ENCODE measurements at places on chromosomes 1 and 21.

- DNase-seq: no peak
These were observed 219.5 kb downstream of the PTPRU start for GRCh38 chr1:29455781-29456180.

DNA sequence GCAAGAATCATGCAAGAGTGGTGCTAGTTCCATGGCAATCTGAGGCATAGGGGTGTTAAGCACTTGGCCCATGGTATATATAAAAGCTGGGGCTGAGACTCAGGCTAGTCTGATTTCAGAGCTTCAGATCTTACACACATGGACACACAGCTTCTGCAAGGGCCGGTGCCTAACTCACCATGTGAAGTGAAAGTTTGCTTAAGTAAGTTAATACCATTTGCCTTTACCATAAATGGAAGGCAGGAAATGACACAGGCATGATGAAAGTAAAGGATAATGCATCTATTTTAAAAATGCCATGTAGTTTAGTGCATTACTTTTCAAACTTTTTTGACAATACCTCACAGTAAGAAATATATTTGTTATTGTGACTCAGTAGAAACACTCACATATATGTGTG is 122.6 kb downstream of the KCNJ6 start:
- DNase-seq: peak; percentile 54

- DNase-seq: no peak
These were observed 23.6 kb downstream of the TGFB2 start for GRCh38 chr1:218368686-218369085.

DNA sequence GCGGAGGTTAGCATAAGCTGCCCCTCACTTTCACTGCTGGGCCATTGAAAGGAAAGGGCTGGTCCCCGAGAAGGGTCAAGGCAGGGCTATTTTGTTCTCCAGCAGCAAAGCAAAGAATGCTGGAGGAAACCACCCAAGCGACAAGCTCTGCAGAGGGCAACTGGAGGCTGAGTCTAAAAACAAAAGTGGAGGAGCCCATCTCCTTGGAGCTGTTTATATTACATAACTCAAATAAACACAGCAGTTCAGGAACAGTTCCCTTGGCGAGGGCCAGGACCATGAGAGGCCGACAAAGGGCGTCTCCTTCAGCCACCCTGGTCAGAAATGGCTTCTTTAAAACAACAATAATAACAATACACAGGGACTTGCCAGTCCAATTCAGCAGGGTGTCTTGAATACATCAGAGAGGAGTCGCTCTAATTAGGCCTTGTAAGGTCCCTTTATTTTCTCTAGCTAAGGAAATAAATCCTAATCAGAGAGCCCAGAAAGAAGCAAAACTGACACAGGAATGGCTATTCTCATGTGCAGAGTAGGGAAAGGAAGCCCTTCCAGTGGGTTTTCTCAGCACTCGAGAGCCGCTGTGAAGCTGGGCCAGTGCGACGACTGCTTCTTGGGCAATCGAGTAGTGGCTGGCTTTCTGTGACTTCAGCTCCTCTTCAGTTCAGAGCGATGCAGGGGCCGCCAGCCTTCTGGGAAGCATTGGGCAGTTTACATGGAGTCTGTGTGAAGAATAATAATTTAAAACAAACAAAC is 57.0 kb upstream of the TARBP1 start:
- no peak for DNase-seq

DNA sequence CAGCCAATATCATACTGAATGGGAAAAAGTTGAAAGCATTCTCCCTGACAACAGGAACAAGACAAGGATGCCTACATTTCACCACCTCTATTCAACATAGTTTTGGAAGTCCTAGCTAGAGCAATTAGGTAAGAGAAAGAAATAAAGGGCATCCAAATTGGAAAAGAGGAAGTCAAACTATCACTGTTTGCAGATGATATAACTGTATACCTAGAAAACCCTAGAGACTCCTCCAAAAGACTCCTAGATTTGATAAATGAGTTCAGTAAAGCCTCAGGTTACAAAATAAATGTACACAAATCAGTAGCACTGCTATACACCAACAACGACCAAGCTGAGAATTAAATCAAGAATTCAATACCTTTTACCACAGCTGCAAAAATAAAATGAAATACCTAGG is 171.3 kb upstream of the HP1BP3 start:
- no peak for DNase-seq

GRCh38 chr1:182301026-182301436 is 90.6 kb downstream of the GLUL start:
- DNase-seq: no peak

GRCh38 chr1:208126108-208126507 is 118.1 kb downstream of the PLXNA2 start:
- DNase-seq: no peak

GRCh38 chr1:169148472-169149252 is 42.2 kb downstream of the ATP1B1 start:
- DNase-seq: no peak

GRCh38 chr1:40743452-40743851 is 40.1 kb upstream of the KCNQ4 start:
- no peak for DNase-seq

DNA sequence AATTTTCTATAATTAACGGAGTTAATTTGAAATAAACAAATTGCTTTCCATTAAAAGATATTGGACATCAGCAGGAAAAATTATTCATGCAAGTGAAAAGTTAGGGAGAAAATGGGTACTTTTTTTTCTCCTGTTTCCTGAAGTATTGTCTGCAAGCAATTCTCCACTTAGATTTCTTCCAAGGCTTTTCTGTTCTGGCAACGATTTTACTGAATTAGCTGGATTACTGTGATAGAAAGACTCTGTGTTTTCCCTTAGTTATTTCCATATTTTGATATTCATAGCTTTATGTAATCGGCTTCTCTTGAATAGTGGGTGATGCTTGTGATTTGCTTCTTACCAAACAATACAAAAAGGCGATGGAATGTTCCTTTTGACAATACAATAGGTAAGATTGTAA is 1333.9 kb downstream of the AMY1C start:
- no peak for DNase-seq

GRCh38 chr1:160020196-160020595 is 11.6 kb downstream of the PIGM start:
- DNase-seq: no peak

DNA sequence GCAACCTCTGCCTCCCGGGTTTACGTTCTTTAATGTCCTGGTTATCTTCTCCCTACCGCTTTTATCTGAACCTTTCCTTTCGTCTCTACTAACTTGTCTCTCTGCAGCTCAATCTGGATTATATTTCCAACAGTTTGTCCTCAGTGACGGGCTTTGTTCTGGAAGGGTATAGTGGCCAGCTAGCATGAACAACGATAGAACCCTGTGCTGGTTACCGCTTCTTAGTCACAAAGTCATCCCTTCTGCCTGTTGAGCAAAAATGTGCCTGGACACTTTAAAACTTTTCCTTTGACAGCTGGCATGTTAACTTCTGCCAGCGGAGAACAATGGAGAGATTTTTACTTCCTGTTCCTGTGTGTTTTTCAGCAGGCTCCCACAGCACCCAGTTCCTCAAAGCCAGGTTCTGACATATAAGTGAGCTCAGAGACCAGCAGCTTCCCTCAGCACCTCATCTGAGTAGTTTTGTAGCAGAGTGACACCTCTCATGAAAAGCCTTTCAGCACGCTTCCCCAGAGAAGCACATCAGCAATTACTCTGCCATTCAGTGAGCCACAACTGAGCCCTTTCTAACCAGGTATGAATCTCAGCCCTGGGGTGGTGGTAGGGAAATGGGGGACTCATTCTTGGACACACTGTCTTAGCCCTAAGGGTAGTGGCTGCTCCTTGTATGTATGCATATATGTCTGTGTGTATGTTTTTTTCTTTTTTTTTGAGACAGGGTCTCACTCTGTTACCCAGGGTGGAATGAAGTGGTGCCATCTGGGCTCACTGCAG is 23.6 kb upstream of the CCDC17 start:
- DNase-seq: no peak

DNA sequence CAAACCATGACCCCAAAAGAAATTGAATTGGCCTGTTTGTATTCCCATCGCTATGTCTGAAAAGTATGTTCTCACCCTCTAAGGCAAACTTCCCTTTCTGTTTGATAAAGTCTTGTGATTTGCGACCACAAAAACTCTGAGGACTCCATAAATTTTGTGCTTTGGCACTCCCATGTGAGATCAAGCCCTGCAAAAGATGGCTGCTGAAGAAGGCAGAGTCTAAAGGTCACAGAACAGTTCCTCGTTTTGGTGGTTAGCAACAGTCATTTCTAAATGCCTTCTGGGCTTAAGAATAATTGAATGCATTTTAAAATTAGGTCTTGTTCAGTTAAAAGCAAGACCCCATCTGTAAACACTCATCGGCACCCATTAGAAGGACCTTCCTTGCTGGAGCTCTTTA is 441.6 kb downstream of the OMA1 start:
- DNase-seq: no peak
